Mucosa of descending colon (tissue), 3 donors: ENCODE measurements at places on chromosomes 12 and 14. TPM values are rescaled to one million over a fixed set of nuclear protein-coding genes. Genes with fewer than 3 reads are reported as not detected.
A peak's percentile ranks its signal among the peaks of the same experiment; 100 is the strongest.

DNA sequence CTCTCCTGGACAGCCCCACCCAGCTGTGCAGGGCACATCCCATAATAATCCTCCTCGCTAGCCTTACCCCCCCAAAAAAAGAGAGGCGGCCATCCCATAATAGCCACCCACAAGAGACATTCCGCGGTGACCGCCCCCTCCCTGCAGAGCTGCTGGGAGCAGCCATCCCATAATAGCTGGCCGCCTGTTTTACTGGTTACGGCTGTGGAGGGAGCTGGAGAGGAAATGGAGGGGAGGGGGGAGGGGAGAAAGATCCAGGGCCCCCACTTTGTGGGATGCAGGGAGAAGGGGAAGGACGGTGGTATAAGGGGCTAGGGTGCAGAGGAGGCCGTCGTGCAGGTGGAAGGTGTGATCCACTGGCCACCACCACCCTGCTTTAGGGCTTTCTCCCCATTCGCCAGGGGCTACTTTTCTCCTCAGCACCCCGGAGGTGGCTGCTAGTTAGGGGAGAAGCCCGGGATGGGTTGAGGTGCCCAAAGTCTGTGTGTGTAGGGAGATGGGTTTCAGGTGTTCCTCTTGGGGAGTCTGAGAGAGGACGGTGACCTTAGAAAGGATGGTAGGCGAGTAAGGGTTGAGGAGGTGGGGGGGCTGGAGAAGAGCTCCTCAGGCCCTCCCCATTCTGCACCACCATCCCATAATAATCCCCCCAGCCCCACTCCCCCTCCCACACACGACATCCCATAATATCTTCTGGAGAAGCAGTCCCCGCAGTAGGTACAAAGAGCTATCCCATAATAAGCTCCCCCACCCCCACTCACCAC lies 6.0 kb upstream of the CHD4 start:
- peak; percentile 86 for DNase-seq

DNA sequence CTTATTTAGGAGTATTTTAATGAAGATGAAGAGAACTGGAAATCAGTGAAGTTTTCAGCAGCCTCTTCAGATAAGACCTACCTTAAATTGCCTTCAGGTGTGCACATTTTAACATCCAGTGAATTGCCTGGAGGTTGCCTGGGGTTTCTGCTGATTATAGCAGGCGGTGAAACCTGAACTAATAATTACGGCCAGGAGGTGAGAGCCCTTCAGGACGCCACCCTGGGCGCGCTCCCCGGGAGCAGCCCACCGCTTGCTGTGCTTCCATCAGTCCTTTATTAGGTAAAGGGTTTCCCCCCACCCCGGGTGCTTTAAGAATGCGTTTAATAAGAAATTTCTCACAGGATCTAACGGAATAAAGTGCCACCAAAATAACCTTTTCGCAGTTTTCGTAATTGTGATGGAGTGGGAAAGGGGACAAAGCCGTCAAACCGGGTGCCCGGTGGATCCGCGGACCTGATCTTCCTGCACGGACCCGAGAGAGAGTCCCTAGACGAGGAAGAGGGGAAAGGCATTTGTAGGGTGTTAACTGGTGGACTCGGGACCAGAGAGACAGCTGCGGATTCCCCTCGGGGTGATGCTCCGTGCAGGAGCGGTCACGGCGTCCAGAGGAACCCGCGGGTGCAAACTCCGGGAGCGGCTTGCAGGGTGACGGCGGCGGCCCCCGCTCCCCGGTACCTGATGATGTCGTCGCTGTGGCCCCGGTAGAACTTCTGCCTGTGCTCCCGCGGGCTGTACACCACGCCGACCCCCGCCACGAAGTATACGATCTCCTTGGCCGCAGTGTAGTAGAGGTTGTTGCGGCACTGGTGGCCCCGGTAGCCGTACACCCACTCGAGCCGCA lies 902 bp downstream of the EML5 start:
- DNase-seq, result peak; percentile 54

MIP gene
- not detected for total RNA-seq

TMEM30B gene
- total RNA-seq, result 26.2 TPM

GRCh38 chr12:114483996-114484395 lies 78.1 kb upstream of the TBX5 start:
- DNase-seq, result no peak

DNA sequence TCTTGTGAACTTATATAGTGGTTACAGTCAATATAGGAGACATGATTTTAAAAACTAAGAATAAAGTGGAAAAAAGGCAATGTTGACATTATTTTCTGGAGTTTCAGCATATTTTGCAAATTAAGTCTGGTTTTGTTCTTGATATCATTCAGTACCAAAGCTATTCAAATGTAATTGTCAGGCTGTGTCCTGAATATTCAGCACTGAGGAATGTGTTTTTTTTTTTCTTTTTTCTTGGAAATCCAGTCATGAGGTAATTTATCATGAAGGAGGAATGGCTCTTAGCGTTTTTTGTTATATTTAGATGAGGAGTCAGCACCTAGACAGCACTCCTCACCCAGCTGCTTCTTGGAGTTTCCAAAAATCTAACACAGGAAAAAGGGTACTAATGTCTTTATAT lies 225.5 kb downstream of the CCDC91 start:
- DNase-seq, result no peak

GRCh38 chr14:29255692-29256091 lies 489.1 kb downstream of the FOXG1 start:
- no peak for DNase-seq

GRCh38 chr12:43812926-43813325 lies 6.8 kb upstream of the TWF1 start:
- no peak for DNase-seq

GRCh38 chr12:105721051-105721825 lies 390.7 kb downstream of the C12orf75 start:
- no peak for DNase-seq

SOAT2 gene
- total RNA-seq, result 0.41 TPM

- no peak for DNase-seq
Measured at GRCh38 chr14:76940021-76940760, 88.3 kb downstream of the IRF2BPL start.

DNA sequence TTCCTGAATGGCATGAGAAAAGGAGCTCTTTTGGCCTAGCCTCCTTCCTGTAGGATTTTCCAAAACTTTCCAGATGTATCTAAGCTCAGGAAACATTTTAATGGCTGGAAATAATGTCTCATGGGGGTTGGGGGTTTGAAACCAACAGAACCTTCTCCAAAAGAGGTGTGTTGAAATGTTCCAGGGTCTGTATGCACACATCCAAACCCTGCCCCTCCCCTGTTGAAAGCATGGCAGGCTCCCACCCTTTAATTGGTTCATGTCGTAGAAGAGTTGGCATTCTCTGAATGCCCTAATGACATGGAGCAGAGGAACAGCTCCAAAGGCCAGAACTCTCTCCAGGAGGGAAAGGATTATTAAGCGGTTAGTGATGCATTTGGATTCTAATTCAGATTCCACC lies 353.2 kb downstream of the ZFP36L1 start:
- DNase-seq, result no peak

RNASE3 gene
- not detected for total RNA-seq

TMEM119 gene
- 7.0 TPM for total RNA-seq

DNA sequence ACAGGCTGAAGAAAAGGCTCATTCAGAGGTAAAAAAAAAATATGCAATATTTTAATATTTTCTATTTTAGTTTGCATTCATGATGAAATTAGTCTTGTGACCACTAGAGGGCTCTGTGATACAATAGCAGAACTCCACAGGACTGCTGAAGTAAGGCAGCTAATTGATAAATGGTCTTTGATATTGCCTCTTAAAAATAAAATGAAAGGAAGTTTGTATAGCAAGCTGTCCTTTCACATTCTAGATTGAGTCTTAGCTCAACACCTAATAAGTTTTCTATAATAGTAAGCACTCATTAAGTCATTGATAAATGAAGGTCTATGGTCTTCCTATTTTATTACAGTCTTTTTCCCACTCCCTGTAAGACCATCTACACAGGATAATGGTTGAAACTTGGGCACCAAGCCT lies 315.7 kb downstream of the NAV3 start:
- no peak for DNase-seq

DNA sequence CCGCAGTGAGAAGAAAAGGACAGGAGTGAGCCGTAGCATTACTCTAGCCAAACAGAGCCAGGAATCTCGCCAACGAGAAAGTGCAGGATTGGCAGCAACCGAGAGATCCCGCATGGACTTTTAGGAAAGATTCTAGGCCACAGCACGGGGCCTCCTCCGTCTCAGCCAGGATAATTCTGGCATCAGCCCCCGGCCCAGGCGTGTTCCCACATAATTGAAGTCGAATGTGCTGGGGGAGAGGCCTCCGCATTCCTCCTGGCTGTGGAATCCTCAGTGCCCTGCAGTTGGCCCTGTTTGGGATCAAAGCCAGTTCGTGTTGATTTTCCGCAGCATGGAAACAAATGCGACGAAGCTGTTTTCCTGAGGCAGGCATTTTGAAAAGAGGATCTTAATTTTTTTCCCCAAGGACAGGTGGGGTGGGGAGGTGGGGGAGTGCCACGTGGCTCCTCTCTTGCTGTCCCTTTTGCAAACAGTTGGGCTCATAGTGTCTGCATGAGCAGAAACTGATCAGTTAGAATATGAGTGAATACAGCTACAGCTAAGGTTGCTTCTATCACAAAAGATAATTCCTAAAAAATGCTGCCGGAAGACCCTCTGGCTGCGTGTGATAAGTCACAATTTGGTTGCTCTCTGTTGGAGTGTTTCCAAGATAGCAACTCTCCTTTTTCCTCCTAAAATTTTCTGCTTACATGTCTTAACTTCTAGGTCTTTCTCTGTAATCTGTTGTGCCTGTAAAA lies 37.3 kb upstream of the ATXN2 start:
- DNase-seq, result peak; percentile 33

ANO4 gene
- 1.9 TPM for total RNA-seq

GRCh38 chr12:55658635-55659391 lies 22.1 kb downstream of the OR10P1 start:
- DNase-seq, result no peak

- no peak for DNase-seq
Measured at GRCh38 chr14:89730687-89731086, 223.8 kb downstream of the EFCAB11 start.

- DNase-seq, result no peak
Measured at GRCh38 chr14:80202888-80203562, 8.3 kb downstream of the DIO2 start.

DNA sequence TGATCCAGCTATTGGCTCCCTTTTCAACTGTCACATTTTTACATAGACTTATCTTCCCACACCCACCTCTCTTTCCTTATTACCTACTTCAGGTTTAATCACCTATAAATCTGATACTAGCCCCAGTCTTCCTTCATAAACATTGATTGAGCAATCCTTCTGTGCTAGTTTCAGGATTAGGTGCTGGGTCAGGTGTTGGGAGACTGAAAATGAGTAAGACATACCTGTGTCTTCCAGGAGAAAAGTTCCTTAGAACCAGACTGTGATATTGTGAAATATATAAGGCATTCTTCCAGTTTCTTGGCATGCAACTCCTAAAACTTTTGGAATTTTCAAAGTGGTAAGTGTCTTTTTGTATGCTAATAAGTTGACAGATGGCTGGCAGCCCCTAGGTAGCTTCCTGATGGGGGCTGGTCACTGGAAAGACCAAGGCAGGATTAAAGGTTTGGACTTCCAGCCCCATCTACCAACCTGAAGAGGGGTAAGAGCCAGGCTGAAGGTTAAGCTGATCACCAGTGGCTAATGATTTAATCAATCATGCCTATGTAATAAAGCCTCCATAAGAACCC lies 4.6 kb downstream of the ANO6 start:
- DNase-seq, result no peak

DNA sequence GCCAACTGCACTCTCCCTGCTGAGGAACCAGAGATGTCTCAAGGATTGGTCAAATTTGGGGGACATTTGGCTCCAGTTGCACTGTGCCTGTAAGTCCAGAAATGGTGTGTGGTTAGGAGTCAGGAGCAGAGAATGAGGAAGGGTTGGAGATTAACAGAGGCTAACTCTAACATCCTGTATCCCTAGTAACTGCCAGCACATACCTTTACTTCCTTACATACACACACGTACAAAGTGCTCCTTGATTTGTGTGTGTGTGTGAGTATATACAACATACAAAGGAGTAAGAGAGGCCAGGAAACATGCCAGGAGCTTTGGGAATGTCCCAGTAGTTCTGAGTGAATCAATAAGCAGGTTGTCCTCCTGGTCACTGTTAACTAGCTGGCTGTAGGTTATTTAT lies 39.8 kb upstream of the NRXN3 start:
- DNase-seq, result no peak

DNA sequence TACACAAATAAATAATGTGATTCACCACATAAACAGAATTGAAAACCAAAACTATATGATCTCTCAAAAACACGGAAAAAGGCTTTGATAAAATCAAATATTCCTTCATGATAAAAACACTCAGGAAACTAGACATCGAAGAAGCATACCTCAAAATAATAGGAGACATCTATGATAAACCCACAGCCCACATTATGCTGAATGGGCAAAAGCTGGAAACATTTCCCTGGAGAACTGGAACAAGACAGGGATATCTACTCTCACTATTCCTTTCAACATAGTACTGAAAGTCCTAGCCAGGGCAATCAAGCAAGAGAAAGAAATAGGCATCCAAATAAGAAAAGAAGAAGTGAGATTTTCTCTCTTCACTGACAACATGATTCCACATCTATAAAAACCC lies 371.5 kb upstream of the ATXN7L3B start:
- no peak for DNase-seq

DNA sequence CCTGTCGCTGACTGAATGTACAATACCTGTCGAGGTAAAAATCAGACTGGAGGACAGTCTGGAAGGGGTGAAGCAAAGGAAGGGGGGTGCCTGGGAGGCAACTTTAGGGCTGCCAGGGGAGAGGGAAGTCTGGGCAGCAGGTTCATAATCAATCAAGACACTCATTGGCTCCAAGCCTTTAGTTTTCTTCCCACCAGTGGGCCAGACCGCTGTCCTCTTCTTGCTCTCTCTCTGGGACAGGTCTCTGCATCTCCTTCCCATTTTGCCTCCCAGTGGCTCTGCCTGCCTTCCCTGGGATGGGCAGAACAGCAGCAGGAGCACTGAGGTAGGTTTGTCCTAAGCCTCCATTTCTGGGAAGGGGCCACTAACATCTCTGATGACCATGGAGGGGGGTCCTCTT lies 206.5 kb downstream of the TTC8 start:
- no peak for DNase-seq

DPY19L2 gene
- total RNA-seq, result 7.8 TPM

- no peak for DNase-seq
Measured at GRCh38 chr12:103997286-103997900, 31.7 kb downstream of the TDG start.

DNA sequence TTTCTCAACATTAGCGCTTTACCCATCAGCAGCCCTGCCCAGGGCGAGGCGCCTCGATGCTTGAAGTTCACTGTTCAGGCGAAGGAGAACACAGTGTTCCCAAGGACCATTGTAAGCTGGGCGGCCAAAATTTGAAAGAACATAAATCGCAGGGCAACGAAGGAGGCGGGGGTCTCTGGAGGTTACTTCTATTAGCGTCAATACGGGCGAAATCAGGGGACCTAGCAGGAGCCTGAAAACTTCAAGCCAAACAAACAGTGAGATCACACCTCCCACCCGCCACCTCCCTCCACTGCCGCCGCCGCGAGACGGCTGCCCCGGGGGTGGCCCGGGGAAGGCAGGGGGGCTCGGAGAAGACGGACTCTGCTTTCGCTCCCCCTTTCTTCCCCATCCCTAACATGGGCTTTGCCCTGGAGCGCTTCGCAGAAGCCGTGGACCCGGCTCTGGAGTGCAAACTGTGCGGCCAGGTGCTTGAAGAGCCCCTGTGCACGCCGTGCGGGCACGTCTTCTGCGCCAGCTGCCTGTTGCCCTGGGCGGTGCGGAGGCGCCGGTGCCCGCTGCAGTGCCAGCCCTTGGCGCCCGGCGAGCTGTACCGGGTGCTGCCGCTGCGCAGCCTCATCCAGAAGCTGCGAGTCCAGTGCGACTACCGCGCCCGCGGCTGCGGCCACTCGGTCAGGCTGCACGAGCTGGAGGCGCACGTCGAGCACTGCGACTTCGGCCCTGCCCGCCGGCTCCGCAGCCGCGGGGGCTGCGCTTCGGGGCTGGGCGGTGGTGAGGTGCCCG lies at the start of gene PDZRN4:
TSS of gene PDZRN4 (plus strand) at position 263 of the 783 bp plus-strand sequence.
- peak; percentile 22 for DNase-seq
